ENCODE measurements at places on chromosomes 16 and 17. TPM values are rescaled to one million over a fixed set of nuclear protein-coding genes. Genes with fewer than 3 reads are reported as not detected.

The IL17C gene
- total RNA-seq: not detected

The CIBAR2 gene
- not detected for total RNA-seq

- no peak for DNase-seq
These were observed 377.8 kb downstream of the SOX9 start for GRCh38 chr17:72498364-72499210.

GRCh38 chr17:76234354-76234679 is 6.0 kb downstream of the RNF157 start:
- no peak for DNase-seq

DNA sequence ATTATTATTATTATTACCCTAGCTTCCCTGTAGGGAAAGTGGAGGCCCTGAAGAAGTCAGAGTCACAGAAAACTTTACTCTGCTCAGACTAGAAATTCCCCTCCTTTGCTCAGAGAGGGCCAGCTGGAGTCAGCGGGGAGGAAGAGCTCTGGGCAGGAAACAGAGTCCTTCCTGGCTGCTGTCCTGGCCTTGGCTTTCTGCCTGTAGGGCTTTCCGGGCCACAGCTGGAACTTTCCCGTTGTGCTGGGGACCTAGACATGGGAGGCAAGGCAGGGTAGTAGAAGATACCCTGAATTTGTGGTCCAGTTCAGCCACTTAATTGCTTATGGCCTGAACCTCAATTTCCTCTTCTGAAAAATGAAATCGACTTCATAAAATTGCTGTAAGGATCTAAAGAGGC is 14.0 kb upstream of the CCL2 start:
- DNase-seq: peak; percentile 39

- DNase-seq: no peak
These were observed 28.9 kb upstream of the CDH15 start for GRCh38 chr16:89142474-89143195.

DNA sequence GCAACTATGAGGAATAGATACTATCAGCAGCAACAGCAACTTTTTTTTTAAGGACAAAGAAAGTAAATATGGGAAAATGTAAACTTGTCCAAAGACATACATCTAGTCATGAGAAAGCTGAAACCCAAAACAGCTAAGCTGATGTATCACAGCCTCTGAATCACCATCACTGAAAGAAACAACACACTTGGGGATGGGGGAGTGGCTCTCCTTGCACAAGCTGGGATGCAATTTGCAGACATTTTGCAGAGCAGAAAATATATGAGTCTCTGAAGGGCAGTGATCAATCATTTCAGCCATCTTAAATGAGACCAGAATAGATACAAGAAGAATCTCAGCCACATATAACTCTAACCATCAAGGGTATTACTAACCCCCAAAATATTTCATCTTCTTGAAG is 79.1 kb downstream of the GRIN2A start:
- no peak for DNase-seq

All from fibroblast of the aortic adventitia (primary cell).